Activated naive CD4-positive, alpha-beta T cell treated with anti-CD3 and anti-CD28 coated beads for 36 hours (primary cell): ENCODE measurements at places on chromosomes 6 and 20. TPM values are rescaled to one million over a fixed set of nuclear protein-coding genes. Genes with fewer than 3 reads are reported as not detected.

GRCh38 chr6:27495386-27496135, 22.7 kb upstream of the ZNF184 start:
- peak; percentile 87 for DNase-seq

- no peak for DNase-seq
Measured at GRCh38 chr6:125954735-125955339, 1.7 kb upstream of the HINT3 start.

- DNase-seq: peak; percentile 64
Measured at GRCh38 chr20:50385733-50386640, 124.2 kb upstream of the PTPN1 start.

- peak; percentile 70 for DNase-seq
Measured at GRCh38 chr6:70884074-70884983, 72.5 kb downstream of the B3GAT2 start.

- no peak for DNase-seq
Measured at GRCh38 chr20:13397300-13397724, 176.2 kb downstream of the ISM1 start.

DNA sequence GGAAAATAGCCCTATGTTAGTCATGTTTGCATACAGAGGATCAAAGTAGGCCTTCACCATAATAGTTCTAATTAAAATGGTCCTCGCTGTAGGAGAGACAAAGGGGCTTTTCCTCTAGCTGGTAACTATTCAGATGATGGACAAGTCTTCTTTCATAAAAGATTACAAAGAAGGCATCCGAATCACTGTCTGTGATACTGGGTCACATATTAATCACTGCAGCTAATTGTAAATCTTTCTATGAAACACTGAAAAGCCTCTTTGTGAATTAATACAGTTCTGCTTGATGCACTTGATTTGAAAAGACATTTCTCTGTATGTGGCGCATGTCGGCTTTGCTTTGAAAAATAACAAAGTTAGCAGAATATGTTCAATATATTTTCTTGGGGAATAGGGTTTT, 520.8 kb downstream of the KIF16B start:
- no peak for DNase-seq

DNA sequence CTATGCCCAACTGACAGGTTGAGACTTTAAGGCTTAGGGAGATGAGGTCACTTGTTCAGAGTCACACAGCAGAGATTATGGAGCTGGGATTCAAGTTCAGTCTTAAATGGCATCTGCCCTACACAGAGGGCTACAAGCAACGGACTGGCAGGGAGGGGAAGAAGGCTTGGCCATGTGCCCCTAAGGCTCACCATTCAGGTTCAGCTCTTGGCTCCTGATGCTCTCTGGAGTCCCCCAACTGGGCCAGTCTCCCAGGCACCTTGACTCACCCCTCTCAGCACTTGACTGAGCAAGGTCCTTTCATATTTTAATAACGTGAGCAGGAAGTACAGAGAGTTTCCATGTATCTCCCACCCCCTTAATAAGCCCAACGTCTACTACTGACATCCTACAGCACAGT, 71.4 kb upstream of the MAFB start:
- DNase-seq: no peak

DNA sequence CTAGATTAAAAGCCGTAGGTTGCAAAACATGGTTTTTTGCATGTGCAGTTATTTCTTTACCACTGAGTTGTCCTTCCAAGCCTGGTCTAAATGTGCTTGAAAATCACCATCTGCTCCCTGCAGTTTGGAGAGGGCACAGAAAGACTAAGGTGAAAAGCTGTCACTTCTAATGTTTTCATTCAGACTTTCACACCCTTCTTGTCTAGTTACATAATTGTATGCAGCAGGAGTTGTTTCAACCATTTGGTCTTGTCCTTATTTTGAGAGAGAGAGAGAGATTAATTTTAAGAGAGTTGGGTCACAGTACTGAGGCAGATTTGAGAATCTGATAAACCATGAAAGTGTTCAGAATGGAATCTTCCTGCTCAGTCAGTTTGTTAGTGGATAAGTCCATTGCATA, 82.5 kb downstream of the ARID1B start:
- no peak for DNase-seq

DNA sequence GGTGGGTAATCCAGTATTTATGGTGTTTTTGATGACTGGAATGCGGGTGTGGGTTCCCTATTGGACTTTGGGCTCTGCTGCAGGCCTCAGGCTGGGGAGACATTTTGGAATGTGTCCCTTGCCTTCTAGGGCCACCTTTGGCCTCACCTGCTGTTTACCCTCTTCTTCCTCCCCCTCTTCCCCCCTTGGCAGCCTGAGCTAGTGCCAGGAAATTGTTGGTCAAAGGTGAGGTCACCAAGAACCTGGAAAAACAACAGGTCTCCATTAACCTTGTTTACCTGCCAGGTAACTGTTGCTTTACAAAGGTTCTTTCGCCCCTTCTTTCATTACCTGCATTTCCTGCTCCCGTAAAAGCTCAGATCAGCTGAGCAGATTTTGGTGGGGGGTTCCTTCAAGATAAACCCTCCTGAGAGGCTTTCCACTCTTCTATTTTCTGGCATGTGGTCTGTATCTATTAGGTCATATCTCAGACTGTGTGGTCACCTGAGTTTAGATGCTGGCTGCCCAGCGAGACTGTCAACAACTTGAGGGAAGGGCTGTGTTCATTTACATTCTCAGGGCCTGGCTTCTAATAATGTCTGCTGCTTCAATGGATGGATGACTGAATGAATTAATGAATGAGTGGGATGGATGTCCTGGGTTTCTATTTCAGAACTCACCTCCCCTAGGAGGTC, 34.7 kb downstream of the VEGFA start:
- DNase-seq: no peak

- no peak for DNase-seq
Measured at GRCh38 chr6:165325609-165326008, 16.2 kb upstream of the C6orf118 start.

The SPATS1 gene
- total RNA-seq: not detected

The ZBP1 gene
- total RNA-seq: not detected

The SLC2A10 gene
- total RNA-seq: not detected

The SDCBP2 gene
- 5.8 TPM for total RNA-seq
